ENCODE measurements at places on chromosomes 7 and 10.

- DNase-seq = no peak
These were observed 140.5 kb downstream of the PTPRN2 start for GRCh38 chr7:158447151-158447505.

GRCh38 chr10:1320739-1321320 is 264.6 kb downstream of the WDR37 start:
- DNase-seq = no peak

- DNase-seq = no peak
These were observed 1461.4 kb downstream of the GATA3 start for GRCh38 chr10:9515922-9516321.

DNA sequence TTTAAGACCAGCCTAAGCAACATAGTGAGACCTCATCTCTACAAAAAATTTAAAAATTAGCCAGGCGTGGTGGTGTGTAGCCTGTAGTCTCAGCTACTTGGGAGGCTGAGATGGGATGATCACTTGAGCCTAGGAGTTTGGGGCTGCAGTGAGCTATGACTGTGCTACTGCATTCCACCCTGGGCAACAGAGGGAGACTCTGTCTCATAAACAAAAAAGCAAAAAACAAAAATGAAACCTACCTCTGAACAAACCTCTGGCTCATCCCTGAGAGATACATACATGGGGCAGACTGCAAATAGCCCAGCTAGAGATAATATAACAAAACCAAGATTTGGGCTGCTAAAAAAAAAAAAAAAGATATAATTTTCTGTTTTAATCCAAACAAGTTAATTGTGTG is 19.5 kb downstream of the C10orf67 start:
- no peak for DNase-seq

DNA sequence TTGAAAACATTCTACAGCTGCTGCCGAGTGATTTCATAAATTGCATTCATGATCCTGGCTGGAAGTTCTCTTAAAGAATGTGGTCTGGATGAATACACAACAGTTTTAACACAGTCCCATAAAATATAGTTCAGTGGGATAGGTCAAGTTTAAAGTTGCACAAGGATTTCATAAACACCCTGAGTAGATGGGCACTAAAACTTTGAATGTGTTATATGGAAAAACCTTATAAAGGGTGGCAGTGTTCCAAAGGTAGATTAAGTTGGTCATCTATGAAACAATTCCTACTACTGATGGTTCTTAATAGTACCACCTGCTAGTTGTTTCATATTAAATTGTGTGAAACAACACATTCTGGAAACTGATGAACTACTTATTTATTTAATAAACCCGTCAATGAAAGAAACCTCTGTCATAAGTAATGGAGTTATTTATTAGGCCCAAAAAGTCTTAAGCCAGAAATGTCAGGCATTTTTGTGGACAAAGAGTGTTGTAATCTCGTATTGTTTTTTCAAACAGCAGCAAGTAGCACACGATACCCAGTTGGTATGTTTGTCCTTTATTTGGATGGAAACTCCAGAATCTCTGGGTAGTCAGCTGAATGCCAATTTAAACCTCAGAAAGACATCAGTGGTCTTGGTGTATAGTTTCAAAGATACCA is 14.3 kb upstream of the RPA3 start:
- DNase-seq = no peak

GRCh38 chr10:106158241-106158640 is 1006.3 kb downstream of the SORCS1 start:
- no peak for DNase-seq

GRCh38 chr7:5703572-5704533 is 77.6 kb downstream of the RNF216 start:
- no peak for DNase-seq

GRCh38 chr10:128068398-128069285 is 57.6 kb downstream of the MKI67 start:
- DNase-seq = no peak

- DNase-seq = no peak
These were observed 8.1 kb upstream of the REPIN1 start for GRCh38 chr7:150360363-150361058.

- DNase-seq = no peak
These were observed 363.8 kb downstream of the SEMA3D start for GRCh38 chr7:84822941-84823510.

DNA sequence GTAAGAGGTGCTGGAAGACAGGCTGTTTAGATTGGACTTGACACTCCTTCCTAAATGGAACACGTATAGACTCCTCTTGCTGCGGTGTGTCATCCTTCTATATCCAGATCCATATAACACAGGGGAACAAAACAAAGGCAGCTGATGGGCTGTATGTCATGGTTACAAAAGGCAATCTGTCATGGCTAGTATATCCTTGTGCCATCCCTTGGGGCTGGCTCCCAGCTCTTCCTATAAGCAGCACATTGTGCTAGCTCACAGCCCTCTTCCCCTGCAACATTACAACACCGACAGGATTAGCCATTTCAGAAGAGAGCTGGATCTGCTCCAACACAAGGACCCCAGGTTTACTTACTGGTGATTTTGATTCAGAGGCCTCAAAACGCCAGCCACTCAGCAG is 15.3 kb downstream of the LIPK start:
- no peak for DNase-seq

GRCh38 chr10:5659702-5660528 is 6.5 kb downstream of the ASB13 start:
- no peak for DNase-seq
